ENCODE measurements at places on chromosomes 13 and 19.

DNA sequence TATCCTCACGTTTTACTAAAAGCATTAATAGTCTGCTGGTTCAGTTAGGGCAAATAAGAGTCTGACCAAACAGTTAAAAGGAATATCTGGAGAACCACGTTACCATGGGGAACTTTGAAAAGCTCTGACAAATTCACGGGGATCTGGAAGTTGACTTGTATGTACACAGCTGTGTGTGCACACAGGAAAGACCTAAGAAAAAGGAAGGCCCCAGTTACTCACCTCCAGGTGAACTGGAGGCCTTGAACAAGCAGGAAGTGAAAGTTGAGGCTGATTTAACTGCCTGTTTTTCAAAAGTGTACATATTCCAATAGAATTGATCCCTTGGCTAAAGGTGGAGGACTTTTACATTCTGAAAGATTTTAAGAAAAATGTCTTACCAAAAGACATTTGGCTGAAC lies 1891.6 kb upstream of the PCDH20 start:
- no peak for DNase-seq

DNA sequence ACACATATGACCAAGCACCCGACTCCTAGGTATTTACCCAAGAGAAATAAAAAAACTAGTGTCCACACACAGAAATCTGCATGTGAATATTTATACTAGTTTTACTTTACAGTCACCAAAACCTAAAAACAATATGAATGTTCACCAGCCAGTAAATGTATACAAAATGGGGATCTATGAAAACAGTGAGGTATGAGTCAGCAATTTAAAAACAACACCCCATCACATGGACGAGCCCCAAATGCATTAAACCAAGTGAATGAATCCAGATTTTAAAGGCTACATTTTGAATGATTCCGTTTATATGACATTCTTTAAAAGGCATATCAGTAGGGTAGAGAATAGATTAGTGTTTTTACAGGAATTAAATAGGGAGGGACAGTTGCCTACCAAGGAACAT lies 22.1 kb downstream of the SIGLEC7 start:
- no peak for DNase-seq

DNA sequence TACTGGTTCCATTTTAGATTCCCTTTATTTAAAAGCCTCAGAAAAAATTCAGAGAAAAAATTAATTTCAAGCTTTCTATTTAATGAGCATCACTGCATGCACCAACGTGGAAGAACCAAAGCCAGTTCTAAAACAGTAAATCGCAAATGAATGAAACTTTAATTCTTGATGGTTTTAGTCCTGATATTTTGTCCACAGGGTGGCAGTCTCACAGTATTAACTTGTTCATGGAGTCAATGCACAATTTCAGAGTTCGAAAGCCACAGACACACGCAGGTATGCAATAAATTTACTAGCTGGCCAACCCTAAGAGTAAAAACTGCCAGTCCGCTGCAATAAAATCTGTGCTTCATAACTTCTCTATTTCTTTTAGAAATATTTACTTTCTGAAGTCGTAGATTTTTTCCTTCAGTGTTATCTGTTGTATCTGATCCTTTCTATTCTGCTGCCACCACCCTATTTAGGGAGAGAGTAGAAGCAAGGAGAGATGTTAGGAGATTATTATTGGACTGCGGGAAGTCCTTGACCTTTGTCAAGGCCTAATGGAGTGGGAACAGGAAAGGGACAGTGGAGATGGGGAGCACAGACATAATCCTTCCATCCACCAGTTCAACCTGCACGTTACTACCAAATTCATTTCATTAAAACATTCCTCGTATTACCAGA lies 7.0 kb upstream of the WBP4 start:
- DNase-seq: no peak

DNA sequence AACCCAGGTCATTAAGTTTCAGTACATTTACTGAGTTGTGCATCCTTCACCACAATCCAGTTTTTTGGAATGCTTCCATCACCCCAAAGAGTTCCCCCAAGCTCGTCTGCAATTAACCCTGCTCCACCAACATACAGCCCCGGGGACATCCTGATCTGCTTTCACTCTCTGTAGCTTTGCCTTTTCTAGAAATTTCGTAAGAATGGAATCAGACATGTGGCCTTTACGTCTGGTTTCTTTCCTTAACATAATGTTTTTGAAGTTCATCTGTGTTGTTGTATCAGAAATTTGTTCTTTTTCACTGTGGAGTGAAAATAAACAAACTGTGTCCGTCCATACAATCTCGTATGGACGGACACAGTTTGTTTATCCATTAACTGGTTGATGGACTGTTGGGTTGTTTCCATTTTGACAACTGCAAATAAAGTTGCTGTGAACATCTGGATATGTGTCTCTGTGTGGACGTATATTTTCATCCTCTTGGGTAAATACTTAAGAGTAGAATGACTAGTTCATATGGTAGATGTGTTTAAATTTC lies 2.9 kb downstream of the KLHL26 start:
- DNase-seq: no peak

DNA sequence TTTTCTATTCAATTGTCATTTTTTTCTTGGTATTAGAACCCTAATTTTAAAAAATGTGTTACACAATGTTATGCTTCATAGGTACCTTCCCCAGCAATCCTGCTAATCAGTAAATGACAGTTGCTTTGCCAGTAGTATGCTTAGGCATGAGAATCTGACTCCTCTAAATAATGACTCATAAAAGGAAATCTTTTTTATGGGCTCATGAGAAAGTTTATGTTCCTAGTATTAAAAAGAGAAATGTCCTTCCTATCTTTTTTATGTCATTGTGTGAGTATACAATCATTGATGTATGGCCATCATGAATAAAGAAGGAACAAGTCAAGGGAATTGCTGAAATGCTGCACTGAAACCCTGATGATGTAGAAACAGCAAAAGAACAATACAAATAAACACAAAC lies 1237.7 kb upstream of the PCDH20 start:
- no peak for DNase-seq

GRCh38 chr13:45332831-45333219 lies 8.2 kb downstream of the TPT1 start:
- DNase-seq: no peak

DNA sequence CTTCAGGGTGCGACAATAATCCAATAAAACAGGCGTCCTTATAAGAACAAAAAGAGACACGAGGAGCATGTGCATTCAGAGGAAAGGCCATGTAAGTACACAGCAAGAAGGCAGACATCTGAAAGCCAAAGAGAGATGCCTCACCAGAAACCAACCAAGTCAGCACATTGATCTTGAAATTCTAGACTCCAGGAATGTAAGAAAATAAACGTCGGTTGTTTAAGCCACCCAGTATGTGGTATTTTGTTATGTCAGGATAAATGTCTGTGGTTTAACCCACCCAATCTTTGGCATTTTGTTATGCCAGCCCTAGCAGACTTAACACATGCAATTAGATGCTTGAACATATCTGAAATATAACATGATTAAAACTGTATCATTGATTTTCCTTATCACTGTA lies 452.0 kb downstream of the SLITRK6 start:
- DNase-seq: no peak

GRCh38 chr13:39263033-39263432 lies 224.8 kb downstream of the NHLRC3 start:
- peak; percentile 35 for DNase-seq

DNA sequence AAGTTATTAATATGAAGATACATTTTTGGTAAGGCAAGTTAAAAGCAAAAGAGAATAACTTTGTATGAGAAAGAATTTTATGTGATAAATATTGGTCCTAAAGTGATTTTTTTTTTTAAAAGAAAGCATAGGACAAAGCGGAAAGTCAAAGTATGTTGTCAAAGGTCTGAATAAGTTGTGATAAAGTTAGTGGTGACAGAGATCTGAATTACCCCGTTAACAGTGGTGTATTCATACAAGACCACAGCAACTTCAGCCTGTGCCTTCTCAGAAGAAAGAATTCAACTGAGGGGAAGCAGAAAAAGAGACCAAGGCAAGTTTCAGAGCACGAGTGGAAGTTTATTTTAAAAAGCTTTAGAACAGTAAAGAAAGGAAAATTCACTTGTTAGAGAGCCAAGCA lies 19.0 kb upstream of the ZNF566 start:
- no peak for DNase-seq

GRCh38 chr13:84377106-84377505 lies 494.8 kb upstream of the SLITRK1 start:
- no peak for DNase-seq

- no peak for DNase-seq
Measured at GRCh38 chr13:113315992-113316391, 19.0 kb downstream of the LAMP1 start.

- DNase-seq: no peak
Measured at GRCh38 chr13:77328819-77329132, 1.9 kb upstream of the MYCBP2 start.

DNA sequence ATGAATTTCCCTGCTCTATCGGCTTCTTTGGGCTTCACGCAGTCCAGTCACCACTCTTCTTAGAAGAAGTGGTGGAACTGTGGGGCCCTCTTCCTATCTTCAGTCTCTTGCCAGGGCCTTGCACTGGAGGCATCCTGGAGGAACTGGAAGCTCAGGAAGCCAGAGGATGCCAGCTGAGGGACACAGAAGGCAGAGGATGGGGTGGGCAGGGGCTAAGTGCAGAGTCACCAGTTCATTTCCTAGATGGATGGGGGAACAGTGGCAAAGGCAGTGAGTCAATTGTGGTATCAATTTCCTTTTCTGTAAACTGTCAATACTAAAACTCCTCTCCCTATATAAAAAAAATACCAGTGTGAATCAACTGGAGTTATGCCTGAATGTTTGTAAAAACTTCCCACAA lies 419.7 kb downstream of the KLF12 start:
- peak; percentile 35 for DNase-seq

DNA sequence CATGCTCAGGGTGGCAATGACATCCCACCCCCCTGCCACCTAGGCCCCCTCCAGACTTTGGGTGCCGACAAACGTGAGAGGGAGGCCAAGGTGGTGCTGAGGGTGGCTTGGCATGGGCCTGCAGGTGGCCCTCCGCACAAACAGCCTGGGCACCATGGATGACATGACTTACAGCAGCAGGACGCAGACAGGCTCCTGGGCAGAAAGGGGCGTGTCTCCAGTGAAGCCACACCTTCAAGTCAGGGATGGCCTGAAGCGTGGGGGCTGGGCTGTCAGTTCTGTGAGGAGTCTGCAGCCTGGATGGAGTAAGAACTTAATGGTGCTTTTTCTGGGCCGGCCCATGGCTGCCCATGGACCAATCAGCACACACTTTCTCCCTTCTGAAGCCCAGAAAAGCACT lies 25.3 kb downstream of the POMP start:
- DNase-seq: no peak

GRCh38 chr13:96020931-96021330 lies 32.3 kb downstream of the UGGT2 start:
- DNase-seq: no peak

DNA sequence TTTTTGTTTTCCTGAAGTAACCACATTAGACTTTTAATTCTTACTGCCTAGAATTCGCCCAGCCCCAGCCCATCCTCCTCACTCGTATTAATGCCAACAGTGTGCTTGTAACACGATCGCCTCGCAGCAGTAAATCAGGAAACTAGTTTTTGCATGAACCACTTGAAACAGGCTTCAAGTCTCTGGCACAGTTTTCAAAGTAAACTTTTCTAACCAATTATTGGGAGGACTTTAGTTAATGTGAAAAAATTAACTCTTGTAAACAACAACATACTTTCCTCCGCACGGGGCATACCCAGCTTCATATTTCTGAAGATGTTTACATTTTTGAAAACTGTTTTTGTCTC lies 39.2 kb downstream of the TNFRSF19 start:
- DNase-seq: no peak

- no peak for DNase-seq
Measured at GRCh38 chr13:70408865-70409264, 300.6 kb upstream of the KLHL1 start.

DNA sequence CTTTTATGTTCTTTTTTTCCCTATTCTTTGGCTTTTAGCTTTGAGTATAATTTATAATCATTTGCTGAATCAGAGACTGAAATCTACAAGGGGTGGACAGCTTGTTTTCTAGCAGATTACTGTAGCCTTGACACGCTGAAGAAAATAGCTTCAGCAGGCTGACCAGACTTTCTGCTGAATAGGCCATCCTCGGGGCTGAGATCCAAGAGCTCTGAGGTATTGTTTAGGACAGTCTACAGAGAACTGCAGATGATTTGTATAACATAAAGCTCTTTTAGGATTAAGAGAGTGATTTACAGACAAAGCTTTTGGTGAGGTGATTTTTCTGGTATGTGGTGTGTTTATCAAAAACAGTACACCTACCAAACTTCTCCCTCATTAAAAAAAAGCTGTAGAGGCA lies 16.8 kb downstream of the POLR1D start:
- DNase-seq: no peak

- DNase-seq: no peak
Measured at GRCh38 chr19:31553112-31553845, 204.0 kb upstream of the TSHZ3 start.

DNA sequence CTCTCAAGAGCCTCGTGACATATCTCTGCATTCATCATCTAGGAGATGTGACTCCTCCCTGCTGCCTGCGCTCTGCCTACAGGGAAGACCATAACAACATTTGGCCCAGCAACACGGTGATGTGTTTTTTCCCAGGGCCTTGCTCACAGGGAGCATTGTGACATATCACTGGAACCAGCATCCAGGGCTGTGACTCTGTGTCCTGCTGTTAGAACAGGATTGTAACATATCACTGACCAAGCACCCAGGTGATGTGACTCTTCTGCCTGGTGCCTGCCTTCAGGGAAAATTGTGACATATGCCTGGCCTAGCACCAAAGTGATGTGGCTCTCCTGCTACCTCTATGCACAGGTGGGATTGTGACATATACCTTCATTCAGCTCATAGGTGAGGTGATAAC lies 79.4 kb upstream of the ZNF43 start:
- DNase-seq: no peak

DNA sequence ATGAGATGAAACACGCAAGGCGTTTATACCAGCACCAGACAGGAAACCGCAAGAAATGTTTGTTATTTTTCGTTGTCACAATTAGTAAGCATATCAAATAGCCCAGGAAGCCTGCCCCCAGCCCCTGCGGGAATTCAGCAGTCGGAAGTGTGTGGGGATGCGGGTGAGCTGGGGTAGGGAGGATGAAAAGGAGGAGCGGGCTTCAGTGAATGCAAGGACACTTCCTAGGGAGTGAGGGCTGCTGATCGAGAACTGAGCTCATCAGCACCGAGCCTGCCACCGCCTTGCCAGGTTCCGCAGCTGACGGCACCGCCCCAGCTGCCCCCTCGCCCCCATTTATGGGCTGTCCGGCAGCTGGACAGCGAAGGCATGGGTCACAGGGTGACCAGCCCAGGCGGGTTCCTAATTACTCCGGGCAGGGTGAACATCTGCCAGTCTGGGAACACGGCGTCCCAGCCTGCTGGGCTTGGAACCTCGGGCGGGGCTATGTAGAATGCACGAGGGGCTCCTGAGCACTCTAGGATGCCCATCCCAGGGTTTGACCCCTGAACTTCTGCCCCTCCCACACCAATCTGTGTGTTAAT lies 1.6 kb upstream of the BEST2 start:
- DNase-seq: no peak

- peak; percentile 41 for DNase-seq
Measured at GRCh38 chr19:4676955-4677731, 7.0 kb upstream of the MYDGF start.

GRCh38 chr19:746208-746819 lies 4.6 kb upstream of the MISP start:
- DNase-seq: no peak
